ENCODE measurements at places on chromosomes 3 and 15. TPM values are rescaled to one million over a fixed set of nuclear protein-coding genes. Genes with fewer than 3 reads are reported as not detected.

Gene ZBTB47
- total RNA-seq = 1.0 TPM

Gene PPCDC
- total RNA-seq = 24.5 TPM

Gene GADL1
- total RNA-seq = not detected

Gene MKRN2OS
- not detected for total RNA-seq

DNA sequence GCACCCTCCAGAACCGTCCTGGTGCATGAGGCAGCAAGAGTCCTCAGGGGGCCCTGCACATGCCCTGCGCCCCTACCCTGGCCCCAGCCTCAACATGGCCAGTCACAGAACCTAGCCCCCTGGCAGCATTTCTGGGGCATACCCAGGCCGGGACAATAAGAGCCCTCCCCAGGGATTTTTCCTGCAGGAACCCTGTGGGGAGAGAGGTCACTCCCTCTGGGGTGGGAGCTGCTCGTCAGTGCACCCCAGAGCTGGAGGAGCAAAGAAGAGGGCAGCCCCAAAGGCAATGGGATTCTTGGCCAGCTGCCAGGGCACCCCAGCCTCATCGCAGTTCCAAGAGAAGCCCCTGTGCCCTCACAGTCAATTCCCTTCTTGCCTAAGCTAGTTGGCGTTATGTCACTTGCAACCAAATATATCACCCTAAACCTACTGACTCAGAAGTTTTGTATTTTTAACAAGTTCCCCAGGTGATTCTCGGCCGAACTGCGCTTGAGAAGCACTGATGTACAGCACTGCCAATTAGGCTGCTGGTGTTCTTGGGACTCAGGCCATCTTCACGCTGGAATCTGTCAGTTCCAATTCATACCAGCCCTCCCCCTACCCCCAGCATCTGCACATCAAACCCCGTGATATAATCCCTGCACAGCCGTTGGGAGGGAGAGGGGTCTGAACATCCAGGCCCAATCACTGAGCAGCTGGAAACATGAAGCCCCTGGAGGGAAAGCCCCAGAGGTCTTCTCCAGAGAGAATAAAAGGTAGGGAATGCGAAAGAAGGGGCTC, 87.5 kb upstream of the PRR20G start:
- DNase-seq = no peak

GRCh38 chr15:91055548-91056331, 33.3 kb upstream of the VPS33B start:
- peak; percentile 81 for DNase-seq

DNA sequence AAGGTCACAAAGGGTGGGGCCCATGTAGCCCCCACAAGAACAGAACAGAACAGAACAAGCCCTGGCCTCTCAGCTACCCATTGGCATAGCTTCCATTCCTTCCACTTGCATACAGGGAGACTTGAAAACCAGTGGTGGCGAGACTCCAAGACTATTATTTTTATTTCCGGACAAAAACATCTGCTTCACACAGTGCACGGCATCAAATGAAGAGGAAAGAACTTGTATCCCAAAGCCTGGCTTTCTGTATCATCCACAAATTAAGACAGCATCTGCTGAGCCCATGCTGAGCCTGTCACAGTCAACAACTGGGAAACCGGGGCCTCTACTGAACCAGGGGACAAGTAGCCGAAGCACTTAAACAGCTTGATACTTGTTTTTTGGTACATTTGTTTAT, 56.0 kb downstream of the CLEC3B start:
- no peak for DNase-seq

DNA sequence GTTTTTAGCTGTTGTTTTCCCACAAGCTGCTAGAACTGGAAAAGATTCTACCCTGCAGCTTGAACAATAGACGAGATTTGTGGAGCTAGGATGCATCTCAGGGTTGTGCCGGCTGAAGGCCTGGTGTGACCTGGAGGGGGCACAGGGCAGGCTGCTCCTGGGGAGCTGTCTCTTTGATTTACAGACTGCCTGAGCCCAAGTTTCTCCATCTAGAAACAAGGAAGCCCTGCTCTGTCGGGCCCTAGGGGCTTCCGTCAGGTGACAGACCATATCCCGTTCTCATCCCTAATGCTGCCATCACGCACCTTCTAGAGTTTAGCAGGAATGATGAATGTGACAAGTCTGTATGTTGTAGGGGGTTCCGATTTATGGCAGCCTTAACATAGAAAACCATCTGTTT, 7.9 kb upstream of the CPNE9 start:
- no peak for DNase-seq

DNA sequence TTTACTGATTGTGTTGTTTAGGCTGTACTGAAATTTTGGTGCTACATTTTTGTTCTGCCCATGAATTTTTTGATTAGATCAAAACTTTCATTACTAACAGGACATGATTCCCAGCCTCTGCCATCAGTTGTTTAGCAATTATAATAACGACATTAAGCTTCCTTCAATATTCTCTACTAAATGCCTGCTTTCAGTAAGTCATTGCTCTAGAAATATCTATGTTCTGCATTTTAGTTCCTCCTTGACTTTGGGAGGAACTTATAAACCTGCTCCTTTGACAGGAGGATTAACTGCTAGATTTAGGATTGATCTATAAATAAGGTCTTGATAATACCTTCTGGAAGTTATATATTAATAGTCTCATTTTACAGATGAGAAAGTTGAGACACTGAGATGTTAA, 269.1 kb downstream of the RAP2B start:
- DNase-seq = no peak

- DNase-seq = no peak
Measured at GRCh38 chr15:68550004-68550403, 28.8 kb upstream of the CORO2B start.

DNA sequence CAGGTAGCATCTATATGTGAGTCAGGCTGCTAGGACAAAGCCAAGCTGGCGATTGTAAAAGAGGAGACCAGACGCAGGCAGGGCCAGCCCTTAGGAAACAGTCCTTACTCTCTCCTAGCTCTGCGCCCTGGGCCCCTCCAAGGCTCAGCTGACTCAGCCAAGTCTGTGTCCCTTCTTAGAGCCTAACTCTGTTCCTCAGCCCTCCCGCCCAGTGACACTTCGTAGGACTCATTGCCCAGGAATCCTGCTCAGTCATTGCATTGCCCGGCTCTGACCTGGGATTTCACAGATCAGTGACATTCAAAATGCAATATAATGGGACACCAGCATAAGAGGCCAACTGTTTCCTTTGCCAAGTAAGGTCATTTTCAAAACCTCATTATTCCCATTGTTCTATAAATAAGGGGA, 244.2 kb downstream of the TLE3 start:
- no peak for DNase-seq

DNA sequence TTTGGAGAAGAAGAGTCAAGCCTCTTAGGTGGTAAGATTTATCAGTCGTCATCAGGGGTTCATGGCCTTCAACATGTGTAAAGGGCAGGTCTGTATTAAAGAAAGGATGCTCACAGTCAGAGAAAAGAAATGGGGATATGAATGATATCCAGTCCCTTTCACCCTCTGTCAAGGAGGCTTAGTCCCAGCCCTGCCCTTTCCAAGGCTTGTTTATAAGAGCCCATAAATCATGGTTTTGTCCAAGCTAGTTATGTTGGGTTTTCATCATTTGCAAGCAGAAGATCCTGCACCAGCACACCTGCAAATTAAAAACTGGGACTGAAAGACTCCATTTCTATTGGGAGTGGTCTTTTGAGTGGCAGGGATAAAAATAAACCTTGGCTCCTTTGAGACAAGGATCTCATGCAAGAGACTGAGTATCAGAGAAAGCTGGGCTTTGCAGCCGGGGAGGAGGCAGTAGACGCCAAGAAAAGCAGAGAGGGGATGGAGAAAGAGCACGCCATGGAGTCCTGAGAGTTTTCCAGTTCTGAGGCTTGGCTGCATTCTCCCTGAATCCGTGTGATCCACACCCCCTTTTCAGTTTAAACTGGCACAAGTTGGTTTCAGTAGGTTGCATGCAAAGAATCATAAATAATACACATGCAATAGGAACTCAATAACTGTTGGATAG, 12.6 kb upstream of the PDIA5 start:
- DNase-seq = no peak

- no peak for DNase-seq
Measured at GRCh38 chr3:106913111-106913698, 464.0 kb upstream of the CCDC54 start.

DNA sequence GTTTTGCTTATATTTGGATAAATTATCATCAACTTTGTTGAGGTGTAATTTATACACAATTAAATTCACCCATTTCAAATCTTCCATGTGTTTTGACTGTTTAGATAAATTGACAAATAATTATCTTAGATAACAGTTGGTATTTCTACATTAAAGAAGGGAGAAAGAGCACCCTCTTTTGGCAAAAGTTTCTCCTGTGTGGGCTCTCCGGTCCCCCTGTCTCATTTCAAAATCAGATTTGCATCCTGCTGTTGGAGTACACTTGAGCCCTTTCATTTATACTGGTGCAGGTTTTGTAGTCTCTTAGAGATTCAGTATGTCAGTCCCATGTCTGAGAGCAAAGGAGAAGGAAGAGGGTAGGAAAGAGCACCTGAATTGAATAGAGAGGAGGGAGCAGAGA, 49.4 kb downstream of the NKIRAS1 start:
- DNase-seq = no peak

Measured in activated CD4-positive, alpha-beta T cell treated with anti-CD3 and anti-CD28 coated beads, Interleukin-2, amount 10 ng/mL, durations not matched to agents 24 days and 14 days (primary cell).